ENCODE measurements at places on chromosomes 6 and 20.
A peak's percentile ranks its signal among the peaks of the same experiment; 100 is the strongest.

- no peak for DNase-seq
Observed at GRCh38 chr20:2894221-2894620, 20.9 kb downstream of the PTPRA start.

GRCh38 chr20:24493661-24494459 is 24.4 kb downstream of the SYNDIG1 start:
- no peak for DNase-seq

DNA sequence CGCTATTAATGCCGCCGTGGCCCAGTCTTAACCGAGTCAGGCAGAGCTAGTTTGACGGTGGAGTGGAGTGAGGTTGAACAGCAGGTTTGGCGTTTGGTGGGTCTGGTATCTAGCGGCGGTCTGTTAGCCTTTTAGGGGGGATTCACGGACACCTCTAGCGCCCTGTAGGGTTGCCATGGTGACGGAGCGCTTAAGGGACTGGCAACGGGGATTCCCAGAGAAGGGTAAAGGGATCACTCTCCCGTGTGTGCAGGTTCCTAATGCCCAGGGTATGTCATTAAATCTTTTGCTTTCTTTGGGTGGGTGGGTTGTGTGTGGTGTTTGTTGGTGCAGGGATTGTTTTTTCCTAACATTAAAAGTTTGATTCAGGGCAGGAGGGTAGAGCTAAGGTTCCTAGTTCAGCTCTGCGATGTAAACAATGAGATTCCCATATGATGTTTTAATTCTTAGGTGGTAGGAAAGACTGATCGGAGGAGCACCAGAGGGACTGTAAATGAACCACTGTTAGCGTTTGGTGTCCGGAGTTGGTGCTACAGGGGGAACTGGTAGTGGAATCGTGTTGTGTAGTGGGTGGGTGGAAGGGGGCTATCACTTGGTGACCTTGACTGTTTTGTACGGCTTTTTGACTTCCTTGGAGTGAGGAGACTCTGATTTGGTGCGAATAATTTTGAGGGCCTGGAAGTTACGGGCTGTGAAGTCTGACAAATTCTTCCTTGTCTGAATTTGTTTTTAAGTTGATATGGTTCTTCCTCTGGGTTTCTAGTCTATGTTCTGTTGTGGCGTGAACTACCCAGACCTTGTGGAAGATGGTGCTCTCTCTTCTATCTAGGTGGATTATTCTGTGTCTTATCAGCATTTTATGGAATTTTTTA is 5.0 kb downstream of the BRD2 start:
- DNase-seq: no peak

GRCh38 chr6:46926481-46926880 is 4.7 kb upstream of the ADGRF5 start:
- DNase-seq: no peak

- DNase-seq: no peak
Observed at GRCh38 chr20:44773070-44773829, 27.6 kb downstream of the KCNK15 start.

GRCh38 chr6:145583753-145584152 is 151.6 kb downstream of the EPM2A start:
- DNase-seq: no peak

GRCh38 chr6:135594000-135594399 is 96.5 kb upstream of the AHI1 start:
- DNase-seq: no peak

- no peak for DNase-seq
Observed at GRCh38 chr6:36934901-36935300, 19.6 kb upstream of the PI16 start.

GRCh38 chr6:36946526-36946925 is 8.0 kb upstream of the PI16 start:
- no peak for DNase-seq

GRCh38 chr6:168179702-168180382 is 100.8 kb upstream of the FRMD1 start:
- DNase-seq: no peak

- peak; percentile 55 for DNase-seq
Observed at GRCh38 chr6:147117580-147117979, 86.6 kb upstream of the STXBP5 start.

DNA sequence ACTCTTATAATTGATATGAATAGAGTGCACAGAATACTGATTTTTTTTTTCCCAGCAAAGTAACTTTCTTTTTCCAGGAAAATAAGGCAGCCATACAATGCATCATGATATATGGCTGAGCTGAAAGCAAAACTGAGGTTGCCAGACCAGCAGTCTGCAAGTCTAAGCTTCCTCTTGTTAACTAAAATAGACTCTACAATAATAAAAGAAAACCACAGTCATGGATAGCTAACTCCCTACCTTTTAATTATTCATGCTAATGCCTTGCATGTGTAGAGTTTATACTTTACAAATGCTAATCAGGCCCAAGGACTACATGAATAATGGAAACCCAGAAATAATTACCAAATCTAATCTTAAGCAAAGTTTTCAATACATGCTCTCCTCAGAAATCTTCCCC is 47.4 kb downstream of the MAP7 start:
- no peak for DNase-seq

DNA sequence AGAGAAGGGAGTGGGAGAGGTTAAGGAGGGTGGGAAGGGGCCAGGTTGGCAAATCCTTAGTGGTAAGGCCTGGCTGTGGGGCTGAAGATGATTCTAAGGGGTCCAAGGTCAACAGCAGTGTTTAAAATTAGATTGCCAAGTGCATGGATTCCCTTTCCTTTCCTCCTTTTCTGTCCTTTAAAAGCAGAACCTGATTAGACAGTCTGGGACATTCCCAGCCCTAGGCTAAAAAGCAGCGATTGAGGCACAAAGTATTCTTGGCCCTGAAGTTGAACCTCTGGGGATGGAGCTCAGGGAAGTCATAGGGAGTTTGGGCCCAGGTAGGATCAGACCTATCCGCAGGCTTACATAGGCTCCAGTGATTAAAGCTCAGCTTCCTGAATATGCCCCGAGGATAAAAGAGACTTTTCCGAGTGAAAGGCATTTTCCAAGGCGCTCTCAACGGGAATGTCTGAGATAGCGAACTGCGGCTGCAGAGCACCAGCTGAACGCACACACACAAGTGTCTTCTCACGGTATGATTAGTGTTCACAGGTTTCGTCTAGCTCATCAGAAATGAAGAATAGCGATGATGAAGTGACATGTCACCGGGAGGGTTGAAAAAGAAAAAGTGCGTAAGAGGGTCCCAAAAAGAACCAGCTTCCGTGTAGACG is 787 bp upstream of the CARMIL1 start:
- no peak for DNase-seq

DNA sequence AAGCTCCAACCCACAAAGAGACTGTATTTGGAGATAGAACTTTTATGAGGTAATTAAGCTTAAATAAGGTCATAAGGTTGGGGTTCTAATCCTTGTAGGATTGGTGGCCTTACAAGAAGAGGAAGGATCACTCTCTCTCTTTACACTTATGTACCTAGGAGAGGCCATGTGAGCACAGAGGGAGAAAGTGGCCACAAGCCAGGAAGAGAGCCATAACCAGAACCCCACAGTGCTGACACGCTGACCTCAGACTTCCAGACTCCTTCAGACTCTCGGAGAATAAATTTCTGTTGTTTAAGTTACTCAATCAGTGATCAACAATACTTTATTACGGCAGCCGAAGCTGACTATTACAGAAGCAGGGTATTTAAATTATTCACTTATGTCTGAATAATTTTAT is 430.5 kb upstream of the EPHA7 start:
- no peak for DNase-seq

DNA sequence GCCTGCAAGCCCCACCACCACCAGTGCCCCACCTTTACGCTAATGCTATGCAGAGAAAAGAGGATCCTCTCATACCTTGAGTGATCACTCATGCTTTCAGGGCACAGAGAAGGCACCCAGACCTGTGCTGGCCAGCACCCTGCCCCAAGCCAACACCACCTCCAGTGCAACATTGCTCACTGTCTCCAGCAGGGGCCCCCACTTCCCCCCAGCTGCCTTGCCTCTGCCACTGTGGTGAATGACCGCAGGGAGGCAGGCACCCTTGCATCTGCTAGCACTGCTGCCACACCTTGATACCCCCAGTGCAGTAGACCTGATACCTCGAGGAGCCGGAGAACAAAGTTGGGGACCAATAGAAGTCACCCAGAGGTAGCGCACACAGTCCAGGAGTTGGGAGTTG is 139.2 kb upstream of the PLN start:
- no peak for DNase-seq

- no peak for DNase-seq
Observed at GRCh38 chr6:135703007-135703406, 148.5 kb upstream of the PDE7B start.

GRCh38 chr6:1724124-1724523 is 114.4 kb downstream of the FOXC1 start:
- no peak for DNase-seq

GRCh38 chr6:77403424-77403823 is 59.9 kb downstream of the HTR1B start:
- peak; percentile 6 for DNase-seq

- no peak for DNase-seq
Observed at GRCh38 chr6:151018911-151019782, 153.6 kb downstream of the MTHFD1L start.

DNA sequence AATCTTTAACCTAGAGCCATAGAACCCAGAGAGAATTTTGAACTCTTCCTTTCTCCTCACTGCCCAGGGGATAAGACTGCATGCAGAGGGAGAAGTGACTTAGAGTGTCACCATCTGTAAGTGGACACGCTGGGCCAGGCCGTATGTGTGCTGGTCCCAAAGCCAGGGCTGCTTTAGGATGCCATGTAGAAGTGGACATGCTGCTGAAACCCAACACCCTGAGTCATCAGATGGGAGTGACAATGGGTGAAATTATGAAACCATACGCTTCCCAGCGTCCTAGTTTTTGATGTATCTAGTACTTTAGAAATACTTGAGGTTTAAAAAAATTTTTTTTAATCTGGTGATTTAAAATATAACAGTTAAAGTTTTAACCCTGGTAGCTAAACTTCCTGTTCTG is 191.1 kb downstream of the FNDC1 start:
- no peak for DNase-seq

DNA sequence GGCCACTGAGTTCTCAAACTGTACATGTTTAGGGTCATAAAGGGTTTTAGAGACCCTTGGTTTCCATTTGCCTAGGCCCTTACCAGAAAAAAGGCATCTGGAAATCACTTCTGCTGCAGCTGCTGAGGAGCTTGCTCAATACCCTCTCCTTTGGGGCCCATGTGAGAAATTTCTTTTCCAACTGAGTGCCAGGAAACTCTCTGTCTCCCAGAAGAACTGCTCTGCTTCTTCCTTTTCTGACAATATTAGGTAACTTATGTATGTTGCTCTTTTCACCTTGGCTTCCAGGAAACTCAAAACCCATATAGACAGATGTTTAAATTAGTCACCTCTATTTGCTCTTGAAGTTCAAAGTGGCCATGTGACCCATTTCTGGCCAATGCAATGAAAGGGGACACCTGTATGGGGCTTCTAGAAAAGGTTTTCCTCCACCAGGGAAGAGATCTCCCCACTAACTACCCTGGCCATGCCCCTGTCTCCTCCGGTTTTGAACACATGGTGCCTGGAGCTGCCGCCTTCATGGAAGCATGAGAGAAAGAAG is 121.6 kb downstream of the PREX1 start:
- DNase-seq: peak; percentile 80

GRCh38 chr20:20759132-20759531 is 46.7 kb upstream of the RALGAPA2 start:
- DNase-seq: no peak

GRCh38 chr6:96301781-96302180 is 219.8 kb upstream of the UFL1 start:
- DNase-seq: no peak

DNA sequence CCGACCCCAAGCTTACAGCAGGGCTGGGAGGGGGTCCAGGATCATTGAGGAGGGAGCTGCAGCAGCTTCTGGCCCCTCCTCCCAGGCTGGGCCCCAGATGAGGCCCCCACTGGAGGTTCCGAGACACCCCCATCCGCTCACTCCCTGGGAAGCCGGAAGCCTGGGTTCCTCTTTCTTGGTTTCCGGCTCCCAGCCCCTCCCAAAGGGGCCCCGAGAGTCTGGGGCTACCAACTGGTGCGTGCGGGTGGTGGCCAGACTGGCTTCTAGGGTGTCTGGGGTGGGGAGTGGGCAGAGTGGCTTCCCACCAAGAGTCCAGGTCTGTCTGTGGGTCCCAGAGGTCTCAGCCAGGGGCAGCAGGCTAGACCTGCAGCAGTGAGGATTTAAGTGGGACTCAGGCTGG is 2.2 kb downstream of the RGS19 start:
- no peak for DNase-seq

GRCh38 chr6:101276066-101276465 is 117.4 kb upstream of the GRIK2 start:
- no peak for DNase-seq

- DNase-seq: no peak
Observed at GRCh38 chr6:1724616-1725015, 114.9 kb downstream of the FOXC1 start.

GRCh38 chr6:20058121-20058905 is 154.0 kb downstream of the MBOAT1 start:
- no peak for DNase-seq

DNA sequence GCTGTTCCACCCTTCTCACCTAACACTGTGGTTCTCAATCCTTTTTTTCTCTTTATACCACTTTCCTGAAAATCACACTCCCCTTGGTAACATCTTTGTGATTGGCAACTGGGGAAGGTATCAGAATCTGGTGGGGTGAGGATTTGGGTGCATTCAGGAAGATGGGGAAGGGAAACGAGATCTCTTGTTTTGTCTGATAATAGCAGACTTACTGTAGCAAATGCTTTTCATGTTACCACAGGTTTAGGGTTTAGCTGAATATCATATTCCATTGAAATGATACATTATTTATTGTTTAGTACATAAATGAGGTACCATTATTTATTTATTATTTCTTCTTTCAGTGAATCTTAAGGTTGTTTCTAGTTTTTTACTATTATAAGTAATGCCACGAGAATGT is 100.8 kb downstream of the RTN4IP1 start:
- no peak for DNase-seq

- no peak for DNase-seq
Observed at GRCh38 chr6:12892151-12892550, 175.6 kb downstream of the PHACTR1 start.

- DNase-seq: no peak
Observed at GRCh38 chr20:10388597-10388996, 45.4 kb downstream of the MKKS start.

DNA sequence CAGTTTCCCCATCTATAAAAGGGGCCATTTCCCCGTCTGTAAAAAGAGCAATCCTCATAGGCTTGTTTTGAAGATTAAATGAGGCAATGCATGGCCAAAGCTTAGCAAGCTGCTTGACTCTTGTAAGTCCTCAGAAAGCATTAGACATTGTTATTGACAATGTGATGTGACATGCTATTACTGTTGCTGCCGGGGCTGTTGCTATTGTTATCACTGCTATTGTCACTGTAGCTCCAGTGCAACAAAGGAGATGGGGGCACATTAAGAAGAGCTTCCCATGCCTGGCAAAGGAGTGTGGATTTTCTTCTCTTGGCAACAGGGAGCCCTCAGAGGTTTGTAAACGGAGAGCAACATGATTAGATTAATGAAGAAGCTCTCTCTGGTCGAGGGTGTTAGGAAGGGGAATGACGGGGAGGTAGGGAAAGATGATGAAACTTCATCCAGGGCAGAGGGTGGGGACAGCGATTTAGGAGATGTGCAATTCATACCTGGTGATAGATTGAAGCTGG is 33.1 kb upstream of the FAM83D start:
- DNase-seq: no peak

Measured in fibroblast of gingiva (primary cell).